Cardiac septum (tissue), 1 donor: ENCODE measurements at places on chromosomes 7 and 10. TPM values are rescaled to one million over a fixed set of nuclear protein-coding genes. Genes with fewer than 3 reads are reported as not detected.

Gene TMEM184A
- 0.08 TPM for total RNA-seq

Gene ADCYAP1R1
- total RNA-seq = 1.4 TPM

Gene WNT8B
- not detected for total RNA-seq

Gene SLC26A5
- total RNA-seq = not detected

Gene MALRD1
- total RNA-seq = 0.40 TPM

Gene MRPS33
- 92.4 TPM for total RNA-seq

Gene ARHGEF35
- 0.57 TPM for total RNA-seq

Gene MYO3A
- total RNA-seq = not detected

Gene ZNF479
- total RNA-seq = not detected

Gene NEUROG3
- not detected for total RNA-seq

Gene FEZF1
- 0.13 TPM for total RNA-seq
